ENCODE measurements at places on chromosomes 4 and X.

- DNase-seq, result peak; percentile 71
Observed at GRCh38 chrX:150772150-150772970, 79.2 kb downstream of the MTMR1 start.

- no peak for DNase-seq
Observed at GRCh38 chrX:104315555-104315954, 60.8 kb upstream of the ESX1 start.

DNA sequence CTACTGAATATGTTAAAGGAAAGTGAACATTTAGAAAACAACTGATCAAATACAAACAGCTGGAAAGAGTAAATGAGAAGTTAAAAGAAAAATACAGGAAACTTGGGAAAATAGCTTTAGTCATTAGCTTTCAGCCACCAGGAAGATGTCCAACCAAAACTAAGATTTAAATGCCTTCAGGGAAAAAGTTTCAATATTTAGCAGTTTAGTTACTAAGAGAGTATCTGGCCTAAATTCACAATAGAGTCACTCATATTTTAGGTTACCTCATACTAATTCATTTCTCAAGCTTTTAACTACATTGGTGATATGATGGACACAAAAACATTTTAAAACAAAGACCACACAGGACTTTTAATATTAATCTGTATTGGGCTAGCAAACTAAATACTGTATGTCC is 13.1 kb upstream of the KLHL13 start:
- DNase-seq, result no peak

DNA sequence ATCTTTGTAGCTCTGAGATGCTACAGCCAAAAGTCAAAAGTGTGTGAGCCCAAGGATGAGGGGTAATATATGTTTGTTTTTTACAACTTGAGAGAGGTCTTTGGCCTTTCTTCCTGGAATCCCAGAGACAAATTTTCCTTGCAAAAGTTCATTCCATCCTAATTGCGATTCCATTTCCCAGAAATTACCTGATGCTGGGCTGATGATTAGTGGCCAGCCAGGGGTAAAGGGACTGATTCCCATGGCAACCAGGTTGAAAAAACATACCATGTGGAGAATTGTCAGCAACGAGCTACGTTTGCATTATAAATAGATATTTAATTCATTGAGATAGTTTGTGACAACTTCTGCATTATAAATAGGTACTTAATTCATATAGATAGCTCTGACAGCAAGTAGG is 17.8 kb downstream of the IGSF1 start:
- DNase-seq, result no peak

- DNase-seq, result no peak
Observed at GRCh38 chrX:15873566-15873965, 19.0 kb upstream of the AP1S2 start.

GRCh38 chrX:27746516-27746915 is 61.3 kb upstream of the MAGEB10 start:
- DNase-seq, result no peak

All from common myeloid progenitor, CD34-positive (primary cell).